ENCODE measurements at places on chromosomes 6 and 20. TPM values are rescaled to one million over a fixed set of nuclear protein-coding genes. Genes with fewer than 3 reads are reported as not detected.
A peak's percentile ranks its signal among the peaks of the same experiment; 100 is the strongest.

DNA sequence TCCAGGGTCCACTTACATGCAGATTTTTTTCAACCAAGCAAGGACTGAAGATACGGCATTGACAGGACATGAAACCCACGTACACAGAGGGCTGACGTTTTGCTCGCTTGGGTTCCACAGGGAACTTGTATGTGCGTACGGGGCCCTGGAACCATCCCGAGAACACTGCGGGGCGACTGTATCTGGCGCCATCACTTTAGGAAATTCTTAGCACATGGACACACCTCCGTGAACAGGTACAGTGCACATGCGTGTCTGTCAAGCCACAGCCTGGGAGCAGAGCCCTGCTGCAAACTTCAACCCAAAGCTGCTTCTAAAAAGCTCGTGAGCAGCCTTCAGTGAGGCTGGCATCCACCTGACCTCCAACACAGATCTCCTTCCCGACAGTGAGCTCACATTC, 37.3 kb downstream of the TAF4 start:
- no peak for DNase-seq

DNA sequence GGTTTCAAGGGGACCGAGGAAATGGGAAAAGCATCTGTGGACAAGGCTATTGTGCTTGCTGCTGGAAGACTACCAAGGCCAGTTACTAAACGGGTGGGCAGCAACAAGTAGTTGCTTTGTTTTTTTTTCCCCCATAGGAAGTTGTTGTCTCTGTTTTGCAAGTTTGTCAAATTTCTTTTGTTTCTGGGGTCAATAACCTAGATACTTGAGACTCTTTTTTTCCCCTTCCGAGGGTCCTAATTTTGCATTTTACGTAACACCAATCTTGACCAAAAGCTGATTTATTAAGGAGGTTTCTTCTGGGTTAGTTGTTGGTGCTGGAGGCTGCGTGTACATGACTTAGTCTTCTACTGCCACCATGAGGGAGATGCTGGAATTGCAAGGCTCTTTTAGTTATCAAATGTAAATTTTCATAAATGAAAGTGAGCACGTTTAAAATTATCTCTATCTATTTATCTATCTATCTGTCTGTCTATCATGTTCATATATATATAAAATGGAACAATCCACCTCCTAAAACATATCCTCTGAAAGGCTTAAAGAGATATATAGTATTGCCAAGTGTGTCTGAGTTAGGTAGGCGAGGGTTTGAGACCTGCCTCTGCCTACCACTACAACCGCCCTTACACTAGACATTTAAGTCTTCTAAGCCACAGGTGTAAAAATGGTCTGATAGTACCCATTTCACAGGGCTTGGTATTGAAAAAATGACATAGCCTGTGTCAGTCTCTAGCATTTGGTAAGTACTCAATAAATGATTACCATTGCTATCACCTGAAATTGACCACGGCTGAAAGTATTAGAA, 60.2 kb downstream of the GCLC start:
- DNase-seq: peak; percentile 38

- DNase-seq: no peak
Observed at GRCh38 chr20:922781-923180, 6.6 kb upstream of the ANGPT4 start.

DNA sequence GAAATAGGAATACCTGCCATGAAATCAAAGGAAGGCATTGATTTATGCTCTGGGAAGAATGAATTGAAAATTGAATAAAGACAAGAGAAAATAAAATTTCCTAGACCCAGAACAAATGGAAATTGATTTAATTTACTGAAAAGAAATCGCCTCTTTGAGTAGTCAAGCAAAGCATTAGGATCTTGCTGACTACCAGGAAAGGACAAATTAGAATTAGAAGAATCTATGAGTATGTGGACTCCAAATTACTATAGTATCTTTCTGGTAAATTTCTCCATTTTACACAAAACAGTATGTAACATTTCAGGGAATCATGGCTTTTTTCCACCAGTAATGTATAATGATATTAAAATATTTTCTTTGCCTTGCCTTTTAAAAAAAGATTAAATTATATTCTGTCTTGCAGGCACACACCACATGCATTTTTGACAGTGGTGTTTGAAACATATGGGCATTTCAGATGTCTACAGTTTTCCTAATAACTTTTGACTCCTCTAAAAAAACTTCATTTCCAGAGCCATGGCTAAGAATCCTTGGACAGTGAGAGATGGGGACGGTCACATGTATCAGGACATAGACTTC, 768.7 kb upstream of the NRSN1 start:
- DNase-seq: no peak

DNA sequence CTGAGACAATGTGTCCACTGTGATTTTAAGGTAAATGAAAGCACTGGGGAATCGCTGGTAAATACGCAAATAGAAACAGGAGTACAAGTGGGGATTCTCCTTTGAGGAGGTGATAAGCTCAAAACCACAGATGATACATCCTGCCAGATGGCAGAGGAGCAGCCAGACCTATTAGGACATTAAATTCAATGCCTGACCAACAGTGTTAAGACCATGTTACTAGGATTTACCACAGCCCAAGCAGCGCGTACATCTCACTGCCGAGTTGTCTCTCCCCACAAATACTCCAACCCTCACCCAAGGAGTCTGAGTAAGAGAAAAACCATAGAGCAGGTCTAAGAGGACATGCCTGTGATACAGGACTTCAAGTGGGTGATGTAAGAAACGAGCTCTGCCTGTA, 68.9 kb upstream of the TULP1 start:
- DNase-seq: peak; percentile 56

The CD40 gene
- total RNA-seq: 4.1 TPM

The TFAP2A gene
- total RNA-seq: 2.1 TPM

The MUCL3 gene
- not detected for total RNA-seq

The THBS2 gene
- 260 TPM for total RNA-seq

The PAK5 gene
- 0.19 TPM for total RNA-seq

The GABRR2 gene
- 0.34 TPM for total RNA-seq

The BLOC1S5 gene
- 8.4 TPM for total RNA-seq

Measured in astrocyte (in vitro differentiated cells and primary cell).